Right renal cortex interstitium (tissue), 3 donors: ENCODE measurements at places on chromosomes 11 and 22.

DNA sequence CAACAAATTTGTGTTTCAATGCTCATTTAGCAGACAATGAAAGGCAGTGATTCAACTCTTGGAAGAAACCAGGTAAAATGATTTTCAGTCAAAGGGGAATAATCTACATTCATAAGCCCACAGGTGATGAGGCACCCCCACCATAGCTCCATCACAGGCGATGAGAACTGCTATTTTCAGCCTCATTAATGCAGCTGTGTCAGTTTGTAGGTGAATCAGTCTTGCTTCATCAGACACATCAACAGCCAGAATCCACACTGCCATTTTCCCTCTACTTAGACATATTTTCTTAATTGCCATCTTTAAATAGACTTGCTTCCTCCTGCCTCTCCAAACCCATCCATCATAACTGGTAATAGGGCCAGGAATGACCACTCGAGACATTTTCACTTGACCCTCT, 701.0 kb downstream of the OPCML start:
- DNase-seq = no peak

DNA sequence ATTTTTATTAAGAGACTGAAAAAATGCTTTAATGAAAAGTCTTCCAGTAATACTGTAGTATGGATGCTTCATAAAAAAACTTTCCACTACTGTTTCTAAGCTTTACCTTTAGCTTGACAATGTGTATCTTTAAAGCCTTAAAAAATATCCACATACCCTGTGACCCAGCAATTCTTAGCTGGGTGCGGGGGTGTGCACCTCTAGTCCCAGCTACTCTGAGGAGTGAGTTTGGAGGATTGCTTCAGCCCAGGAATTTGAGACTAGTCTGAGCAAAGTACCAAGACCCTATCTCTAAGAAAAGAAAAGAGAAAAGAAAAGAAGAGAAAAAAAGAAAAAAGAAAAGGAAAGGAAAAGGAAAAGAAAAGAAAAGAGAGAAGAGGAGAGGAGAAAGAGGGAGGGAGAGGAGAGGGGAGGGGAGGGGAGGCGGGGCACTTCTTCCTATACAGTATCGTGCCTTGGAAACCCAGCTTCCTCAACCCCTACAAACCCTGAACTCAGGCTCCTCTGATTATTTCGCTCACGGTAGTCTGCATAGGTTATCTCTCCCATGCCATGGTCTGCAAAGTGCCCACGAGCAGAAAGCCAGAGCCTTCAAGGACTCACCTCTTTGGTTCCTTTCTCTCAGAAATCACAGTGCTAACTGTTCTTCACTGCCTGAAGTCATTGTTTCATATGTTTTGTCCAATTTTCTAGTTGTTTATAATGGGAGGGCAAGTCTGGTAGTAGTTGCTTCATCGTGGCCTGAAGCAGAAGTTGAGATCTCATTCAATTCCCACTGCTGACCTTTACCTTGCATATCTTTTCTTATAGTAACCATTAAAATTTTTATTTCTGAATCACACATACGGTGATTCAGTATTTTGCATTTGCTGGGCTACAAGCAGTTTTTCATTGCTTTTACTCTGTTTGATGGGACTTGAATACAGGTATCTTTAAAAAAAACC, 82.2 kb downstream of the FAM83F start:
- DNase-seq = no peak

GRCh38 chr11:65576867-65577755, 1.3 kb downstream of the EHBP1L1 start:
- DNase-seq = no peak

DNA sequence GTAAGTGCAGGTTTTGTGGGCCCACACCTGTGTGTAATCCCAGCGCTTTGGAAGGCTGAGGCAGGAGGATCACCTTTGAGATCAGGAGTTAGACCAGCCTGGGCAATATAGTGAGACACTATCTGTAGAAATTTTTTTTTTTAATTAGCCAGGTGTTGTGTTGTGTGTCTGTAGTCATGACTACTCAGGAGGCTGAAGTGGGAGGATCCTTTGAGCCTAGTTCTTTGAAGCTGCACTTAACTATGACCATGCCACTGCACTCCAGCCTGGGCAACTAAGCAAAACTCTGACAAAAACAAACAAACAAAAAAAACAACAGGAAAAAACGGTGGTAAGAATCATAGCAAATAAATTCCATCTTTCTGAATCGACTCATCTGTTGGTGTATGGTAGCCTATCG, 268.6 kb upstream of the PDGFD start:
- DNase-seq = no peak

GRCh38 chr22:20010307-20011122, 6.1 kb downstream of the ARVCF start:
- no peak for DNase-seq
